ENCODE measurements at places on chromosomes 13 and 19.

DNA sequence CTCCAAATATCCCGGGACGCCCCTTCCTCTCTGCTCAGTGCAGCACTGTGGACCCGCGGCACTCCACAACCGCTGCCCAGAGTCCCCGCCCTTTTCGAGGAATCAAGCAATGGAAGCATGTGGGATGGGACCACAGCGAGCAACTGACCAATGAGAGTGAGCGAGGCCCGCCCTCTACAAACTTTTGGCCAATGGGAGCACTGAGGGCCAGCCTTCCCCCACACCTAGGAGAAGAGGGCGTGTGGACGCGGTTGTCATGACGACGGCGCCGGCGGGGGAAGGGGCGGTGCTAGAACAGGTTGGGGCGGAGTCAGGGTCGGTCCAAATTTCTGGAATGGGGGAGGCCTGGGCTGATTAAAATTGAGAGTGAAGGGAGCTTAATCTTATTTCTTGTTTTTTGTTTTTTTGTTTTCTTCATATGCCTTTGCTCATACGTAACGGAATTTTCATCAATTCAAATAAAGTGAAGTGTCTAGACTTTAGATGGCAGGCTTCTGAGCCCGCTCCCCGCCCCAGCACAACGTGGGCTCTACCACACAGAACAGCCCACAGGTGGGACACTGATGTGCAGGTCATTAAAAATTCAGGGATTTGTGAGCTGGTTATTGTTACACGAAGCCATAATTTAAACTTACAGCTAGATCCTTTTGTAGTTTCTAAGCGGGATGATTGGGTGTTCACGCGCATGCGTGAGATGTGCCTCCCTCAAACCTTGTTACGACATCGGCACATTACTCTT is at the start of gene DNAAF3:
Gene DNAAF3, minus strand, starts transcription at position 84 of the 739 bp plus-strand sequence. CDS start 200 bp downstream, outside the sequence.
- DNase-seq, result peak; percentile 98

DNA sequence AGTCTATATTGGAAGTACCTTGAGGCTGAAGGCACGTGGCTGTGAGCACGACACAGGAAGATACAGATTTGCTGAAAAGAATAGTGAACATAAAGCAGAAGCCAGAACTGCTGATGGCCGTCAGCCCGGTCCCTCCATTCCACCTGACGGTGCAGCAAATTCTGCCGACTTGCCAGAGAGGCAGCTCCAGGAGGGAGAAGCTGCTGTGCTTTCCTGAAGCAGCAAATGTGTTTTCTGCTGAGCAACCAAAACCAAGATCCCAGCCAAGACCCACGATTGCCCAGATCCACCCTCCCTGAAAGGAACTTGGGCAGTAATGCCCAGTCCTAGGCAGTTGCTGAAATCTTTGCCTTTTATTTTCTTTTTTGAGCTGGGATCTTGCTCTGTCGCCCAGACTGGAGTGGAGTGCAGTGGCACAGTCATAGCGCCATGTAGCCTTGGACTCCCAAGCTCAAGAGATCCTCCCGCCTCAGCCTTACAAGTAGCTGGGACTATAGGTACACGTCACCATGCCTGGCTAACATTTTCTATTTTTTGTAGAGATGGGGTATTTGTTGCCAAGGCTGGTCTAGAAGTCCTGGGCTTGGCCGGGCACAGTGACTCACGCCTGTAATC is 7.0 kb upstream of the RCN3 start:
- no peak for DNase-seq

GRCh38 chr19:35291259-35291658 is 702 bp upstream of the MAG start:
- DNase-seq, result no peak

DNA sequence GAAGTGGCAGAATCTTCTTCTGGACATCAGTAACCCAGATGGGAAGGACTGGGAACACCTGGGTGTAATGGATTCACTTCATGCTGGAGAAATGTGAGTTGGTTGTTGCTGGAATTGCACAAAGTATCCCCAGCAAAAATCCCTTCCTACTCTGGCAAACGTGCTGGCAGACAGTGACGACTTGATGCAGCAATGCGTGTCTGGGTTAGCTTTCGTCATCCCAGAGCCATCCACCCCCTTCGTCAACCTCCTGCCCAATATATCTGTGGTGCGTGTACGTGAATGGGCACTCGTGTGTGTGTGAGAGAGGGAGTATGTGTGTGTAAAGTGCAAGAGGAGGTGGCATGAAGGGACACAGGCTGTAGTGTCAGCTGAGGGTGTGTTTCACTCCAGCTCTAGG is 70.9 kb downstream of the TM9SF2 start:
- DNase-seq, result no peak

DNA sequence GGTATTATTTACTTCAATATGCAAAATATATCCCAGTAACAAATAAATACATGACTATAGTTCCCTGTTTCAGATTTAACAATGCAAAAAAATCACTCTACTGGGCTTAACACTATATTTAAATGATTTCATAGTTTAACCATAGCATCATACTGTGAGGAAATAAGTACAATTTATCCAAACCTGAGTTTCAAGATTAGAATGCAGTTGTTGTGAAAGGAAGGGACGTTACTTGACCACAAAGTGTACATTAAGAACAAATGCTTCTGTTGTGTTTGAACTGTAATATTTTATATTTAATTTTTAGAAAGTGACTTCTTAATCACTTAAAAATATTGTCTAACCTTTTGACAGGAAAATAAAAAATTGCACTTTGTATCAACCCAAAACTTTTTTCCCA is 1747.9 kb upstream of the SPRY2 start:
- DNase-seq, result no peak

- no peak for DNase-seq
Observed at GRCh38 chr19:6047741-6048251, 62.5 kb downstream of the RFX2 start.

- DNase-seq, result no peak
Observed at GRCh38 chr13:39209731-39210531, 171.7 kb downstream of the NHLRC3 start.
